ENCODE measurements at places on chromosomes 13 and 19.

- DNase-seq, result peak; percentile 98
Measured at GRCh38 chr19:18542941-18543813, at the start of gene FKBP8. TSS of gene FKBP8 (minus strand) at chr19:18543573. CDS start at chr19:18541970, 1,603 bp downstream.

- DNase-seq, result no peak
Measured at GRCh38 chr19:892243-892893, 619 bp downstream of the MED16 start.

GRCh38 chr13:47415048-47415447, 518.2 kb upstream of the HTR2A start:
- DNase-seq, result no peak

- DNase-seq, result peak; percentile 24
Measured at GRCh38 chr13:111852725-111853518, 214.0 kb upstream of the SOX1 start.

- no peak for DNase-seq
Measured at GRCh38 chr13:43483930-43484329, 302.8 kb downstream of the ENOX1 start.

GRCh38 chr13:92547266-92547665, 679.3 kb upstream of the GPC6 start:
- no peak for DNase-seq

GRCh38 chr19:17405250-17406045, at the start of gene BST2:
TSS of gene BST2 (minus strand) at chr19:17405630. CDS start at chr19:17405575, 55 bp downstream.
- DNase-seq, result peak; percentile 82

DNA sequence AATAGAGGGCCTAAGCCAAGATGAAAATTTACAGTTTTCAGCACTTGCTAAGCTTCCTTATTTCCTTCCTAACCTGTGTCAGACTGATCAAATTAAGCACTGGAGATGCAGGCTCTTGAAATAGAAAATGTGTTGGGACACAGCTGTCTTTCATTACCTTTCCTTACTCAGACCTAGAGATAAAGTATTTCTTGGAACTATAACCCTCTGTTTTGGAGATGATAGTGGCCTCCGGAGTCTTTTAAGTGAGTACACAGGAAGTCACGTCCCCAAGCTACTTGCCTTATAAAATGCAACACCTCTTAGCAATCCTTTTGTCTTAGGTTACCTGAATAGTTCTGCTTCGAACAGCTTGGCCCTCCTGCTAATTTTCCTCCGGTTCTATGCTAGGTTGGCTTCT, 12.4 kb upstream of the AKAP11 start:
- DNase-seq, result no peak

GRCh38 chr19:46803555-46803954, 15.2 kb upstream of the SLC1A5 start:
- DNase-seq, result no peak

DNA sequence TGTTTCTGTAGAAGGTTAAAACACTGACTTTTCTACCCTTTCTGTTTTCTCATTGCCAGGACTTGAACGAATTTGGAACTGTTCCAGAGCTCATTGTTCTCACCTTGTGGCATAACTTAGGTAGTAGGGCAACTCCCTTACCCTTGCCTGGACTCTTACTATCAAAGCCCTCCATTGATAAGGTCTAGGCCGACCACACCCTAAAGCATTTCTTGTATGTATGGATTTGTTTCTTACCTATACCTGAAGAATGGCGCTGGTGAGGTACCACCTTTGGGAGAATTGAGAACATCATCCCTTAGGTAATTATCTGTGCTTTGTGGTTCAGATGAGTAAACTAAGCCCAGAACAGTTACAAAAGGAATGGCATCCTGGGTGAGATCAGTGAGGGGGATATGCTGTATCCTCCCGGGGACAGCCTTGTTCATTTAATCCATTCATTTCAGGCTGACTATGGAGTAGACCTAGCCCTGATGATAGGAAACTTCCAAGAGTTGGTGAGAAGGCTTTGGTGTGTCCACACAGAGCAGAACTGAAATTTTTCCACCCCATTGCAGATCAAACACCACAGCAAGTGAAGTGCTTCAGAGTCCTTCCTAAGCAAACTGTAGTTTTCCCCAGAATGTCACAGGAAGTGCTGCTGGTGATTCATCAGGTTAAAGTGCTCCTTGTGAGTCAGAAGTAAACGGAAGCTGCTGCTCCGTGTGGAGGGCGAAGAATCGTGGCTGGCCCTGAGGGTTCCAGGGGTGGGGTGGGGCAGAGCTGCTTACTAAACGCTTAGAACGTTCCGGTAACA, 113.0 kb downstream of the TEX26 start:
- DNase-seq, result peak; percentile 69

DNA sequence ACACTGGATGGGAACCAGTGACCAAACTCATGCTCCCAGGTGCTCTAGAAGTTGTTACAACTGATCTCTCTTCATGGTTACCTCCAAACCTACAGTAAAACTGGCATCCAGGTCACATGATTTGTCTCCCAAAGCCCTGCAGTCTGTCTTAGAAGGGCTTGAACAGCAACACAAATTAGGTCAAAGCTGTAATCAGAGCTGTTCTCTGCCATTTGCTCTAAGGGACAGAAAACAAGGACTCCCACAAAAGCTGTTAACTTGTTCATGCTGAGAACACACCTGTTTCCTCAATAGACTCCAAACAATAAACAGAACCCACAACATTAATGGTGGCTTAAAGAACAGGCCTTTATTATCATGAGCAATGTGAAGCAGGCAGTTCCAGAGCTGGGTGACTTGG, 8.0 kb downstream of the ZNF671 start:
- DNase-seq, result no peak

- DNase-seq, result peak; percentile 51
Measured at GRCh38 chr19:4115050-4115817, 8.7 kb downstream of the MAP2K2 start.

GRCh38 chr19:43290568-43291359, 21.4 kb upstream of the PSG9 start:
- DNase-seq, result no peak
